Ammon's horn (tissue), 1 donor: ENCODE measurements at places on chromosomes 3 and 15.

DNA sequence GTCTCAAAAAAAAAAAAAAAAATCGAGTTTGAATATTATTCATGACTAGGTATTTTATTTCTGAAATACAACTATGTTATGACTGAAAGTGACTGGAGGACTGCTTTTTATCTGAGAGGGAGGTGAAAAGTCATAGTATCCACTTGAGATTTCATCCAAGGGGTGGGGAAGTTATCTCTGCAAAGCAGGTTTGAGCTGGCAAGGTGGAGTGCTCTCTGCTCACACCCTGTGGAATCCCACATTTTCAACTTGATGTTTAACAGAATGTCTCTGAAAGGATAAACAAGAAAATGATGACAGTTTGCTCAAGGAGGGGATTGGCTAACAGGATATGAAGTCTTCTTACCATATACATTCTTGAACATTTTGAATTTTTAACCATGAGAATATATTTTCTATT, 27.3 kb upstream of the SEC62 start:
- no peak for DNase-seq

DNA sequence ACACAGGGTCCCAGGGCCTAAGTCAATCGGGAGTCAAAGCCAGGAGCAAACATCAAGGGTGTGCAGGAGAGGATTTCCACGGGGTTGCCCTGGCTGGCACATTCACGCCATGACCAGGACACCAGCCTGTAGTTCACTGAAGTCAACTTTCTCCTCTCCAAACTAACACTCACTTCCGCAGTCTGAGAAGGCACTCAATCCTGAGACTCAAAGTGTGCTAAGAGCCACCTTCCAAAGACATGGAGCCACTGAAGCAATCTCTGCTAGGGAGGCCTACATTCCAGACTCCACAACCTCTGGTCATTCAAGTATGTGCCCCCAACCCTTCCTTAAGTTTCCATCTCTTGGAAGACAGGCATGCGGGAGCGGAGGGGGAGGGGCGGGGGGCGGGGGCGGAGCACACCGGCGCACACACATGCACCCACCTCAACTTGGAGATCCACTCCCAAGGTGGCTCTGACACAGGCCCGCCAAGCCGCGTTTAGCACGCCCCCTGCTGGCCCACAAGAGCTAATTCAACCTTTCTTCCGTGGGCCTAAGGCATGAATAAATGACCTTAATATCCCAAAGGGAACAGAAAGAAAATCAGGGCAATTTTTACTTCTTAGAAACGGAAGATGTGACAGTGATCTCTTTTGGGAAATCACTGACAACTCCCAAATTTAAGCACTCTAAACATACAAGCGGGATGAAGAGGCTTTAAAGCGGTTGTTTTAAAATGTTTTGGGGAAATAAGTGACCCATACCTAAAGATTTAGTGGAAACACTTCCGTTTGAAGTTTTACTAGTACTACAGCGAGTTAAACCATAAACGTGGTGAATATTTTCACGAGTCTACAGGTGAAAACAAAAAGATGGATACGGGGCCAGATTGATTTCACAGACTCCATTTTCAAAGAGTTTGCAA, 162.5 kb upstream of the CHRNA7 start:
- peak; percentile 90 for DNase-seq

- DNase-seq = no peak
These were observed 36.5 kb downstream of the FSIP1 start for GRCh38 chr15:39746176-39746575.

DNA sequence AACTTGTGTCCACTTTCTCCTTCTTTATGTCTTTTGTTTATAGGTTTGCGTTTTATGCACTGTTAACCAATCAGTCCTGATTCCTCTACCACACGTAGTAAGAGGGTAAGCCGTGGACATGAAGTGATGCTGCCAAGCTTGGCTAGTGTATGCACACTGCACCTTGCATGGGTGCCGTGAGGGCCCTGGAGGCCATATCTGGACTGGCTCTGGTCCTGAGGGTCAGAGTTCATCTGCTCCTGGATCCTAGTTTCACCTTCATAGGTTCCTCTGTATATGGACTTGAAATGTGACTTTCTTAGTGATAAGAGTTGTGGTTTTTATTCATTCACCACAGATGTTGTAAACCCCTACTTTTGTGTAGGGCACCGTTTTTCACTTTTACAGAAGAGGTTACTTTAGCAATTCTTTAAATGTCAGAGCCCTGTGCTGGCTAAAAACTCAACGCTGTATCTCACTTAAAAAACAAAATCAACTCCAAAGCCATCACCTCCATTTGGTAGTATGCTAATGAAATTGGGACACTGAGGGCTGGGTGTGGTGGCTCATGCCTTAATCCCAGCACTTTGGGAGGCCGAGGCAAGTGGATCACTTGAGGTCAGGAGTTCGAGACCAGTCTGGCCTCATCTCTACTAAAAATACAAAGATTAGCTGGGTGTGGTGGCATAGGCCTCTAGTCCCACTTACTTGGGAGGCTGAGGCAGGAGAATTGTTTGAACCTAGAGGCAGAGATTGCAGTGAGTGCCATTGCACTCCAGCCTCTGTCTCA, 22.9 kb downstream of the SIAH2 start:
- DNase-seq = no peak

- DNase-seq = no peak
These were observed 283.9 kb downstream of the GRM7 start for GRCh38 chr3:7144697-7145308.

DNA sequence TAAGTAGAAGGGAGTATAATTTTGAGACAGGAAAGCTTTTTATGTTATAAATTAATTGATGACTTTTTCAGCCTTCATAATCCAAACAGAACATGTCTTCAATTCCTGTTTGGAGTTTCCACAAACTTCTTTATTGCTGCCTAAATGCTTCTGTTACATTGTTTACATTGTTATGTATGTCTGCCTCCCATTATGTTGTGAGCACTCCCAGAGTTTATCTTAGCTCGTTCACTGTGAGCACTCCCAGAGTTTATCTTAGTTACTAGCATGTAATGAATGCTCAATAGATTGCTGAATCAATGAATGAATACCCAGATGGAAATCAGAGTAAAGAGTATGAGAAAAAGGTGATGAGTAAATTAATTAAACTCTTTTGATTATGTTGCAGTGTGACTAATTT, 1178.0 kb downstream of the ROBO1 start:
- no peak for DNase-seq

GRCh38 chr3:148205977-148206376, 491.7 kb upstream of the AGTR1 start:
- DNase-seq = no peak

GRCh38 chr3:144031938-144032337, 60.3 kb downstream of the DIPK2A start:
- DNase-seq = peak; percentile 98

- DNase-seq = no peak
These were observed 104.8 kb downstream of the MYO5A start for GRCh38 chr15:52423852-52424251.

DNA sequence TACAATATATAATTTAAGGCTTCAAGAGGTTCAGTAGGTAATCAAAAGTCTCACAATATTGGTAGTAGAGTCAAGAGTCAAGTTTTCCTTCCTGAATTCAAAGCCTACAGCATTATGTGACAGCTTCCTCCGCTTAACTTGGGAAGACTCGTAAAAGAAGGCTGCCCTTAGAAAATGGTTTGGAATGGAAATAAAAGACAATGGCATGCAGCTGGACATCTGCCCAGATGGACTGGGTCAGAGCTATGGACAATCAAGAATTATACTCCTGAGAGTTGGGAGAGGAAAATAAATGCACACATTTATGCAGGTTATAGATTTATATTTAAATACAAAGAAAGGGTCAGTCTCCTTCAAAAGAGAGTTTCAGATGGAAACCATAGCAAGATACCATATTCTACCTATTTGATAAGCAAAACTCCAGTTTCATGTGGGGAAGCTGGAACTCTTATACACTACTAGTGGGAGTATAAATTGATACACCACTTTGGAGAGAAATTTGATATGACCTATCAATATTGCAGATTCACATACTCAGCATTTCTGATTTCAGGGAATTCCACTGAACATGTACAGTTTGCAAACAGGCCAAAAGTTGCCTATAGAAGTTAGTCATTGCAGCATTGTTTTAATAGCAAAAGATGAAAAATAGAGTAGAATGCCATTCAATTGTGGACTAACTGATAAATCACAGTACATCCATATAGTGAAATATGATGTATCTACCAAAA, 6.1 kb downstream of the CRYBG3 start:
- DNase-seq = peak; percentile 74

GRCh38 chr15:65827065-65827464, 35.0 kb upstream of the DENND4A start:
- no peak for DNase-seq

DNA sequence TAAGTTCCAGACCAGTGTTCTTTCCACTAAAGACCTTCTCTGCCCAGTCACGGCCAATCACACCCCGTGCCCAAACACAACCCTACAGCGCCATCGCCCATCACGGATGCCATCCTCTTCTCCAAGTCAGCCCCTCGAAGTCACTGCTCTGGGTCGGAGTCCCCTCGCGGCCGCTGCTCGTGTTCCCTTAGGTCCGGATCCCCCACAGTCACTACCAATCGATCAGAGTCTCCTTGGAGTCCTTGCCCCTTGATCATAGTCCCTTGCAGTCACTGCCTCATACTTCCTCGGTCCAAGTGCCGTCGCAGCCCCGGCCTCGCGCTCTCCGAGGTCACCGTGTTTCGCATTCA, 461 bp downstream of the PCYT1A start:
- DNase-seq = no peak

GRCh38 chr3:153979418-153980251, 141.6 kb upstream of the ARHGEF26 start:
- DNase-seq = peak; percentile 8

DNA sequence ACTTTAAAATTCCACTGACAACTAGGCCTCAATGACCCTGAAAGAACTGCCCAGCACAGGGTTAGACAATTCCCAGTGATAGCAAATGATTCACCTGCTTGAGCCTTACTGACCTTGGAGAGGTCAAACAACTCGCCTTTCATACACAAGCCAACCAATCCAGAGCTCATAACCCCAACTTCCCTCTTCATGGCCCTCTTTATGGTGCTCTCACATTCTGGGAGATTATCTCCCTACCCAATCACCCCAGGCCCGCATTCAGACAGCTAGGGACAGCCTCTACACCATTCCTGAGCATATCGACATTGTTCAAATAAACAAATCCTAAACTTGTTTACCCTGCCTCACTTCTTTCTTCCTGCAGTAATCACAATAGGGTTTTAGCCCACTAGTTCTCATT, 32.2 kb upstream of the COLQ start:
- DNase-seq = no peak

DNA sequence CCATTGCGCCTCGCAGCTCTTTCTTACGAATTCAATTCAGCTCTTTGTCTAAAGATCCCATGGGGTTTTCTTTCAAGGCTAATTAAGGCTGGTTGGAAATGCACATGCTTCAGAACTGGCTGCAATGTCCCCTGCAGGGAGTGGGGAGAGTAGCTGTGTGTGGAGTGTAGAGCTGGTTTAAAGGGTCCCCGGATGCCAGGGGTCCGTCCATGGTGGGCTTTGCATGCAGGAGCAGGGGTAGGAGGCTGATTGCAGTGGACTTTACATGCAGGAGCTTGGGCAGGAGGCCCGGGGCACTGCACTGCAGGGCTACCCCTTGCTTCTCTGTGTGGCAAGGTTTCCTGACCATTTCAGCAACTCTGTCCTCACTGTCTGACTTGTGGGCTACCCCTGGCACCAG, 261.6 kb upstream of the LYSMD4 start:
- DNase-seq = no peak

DNA sequence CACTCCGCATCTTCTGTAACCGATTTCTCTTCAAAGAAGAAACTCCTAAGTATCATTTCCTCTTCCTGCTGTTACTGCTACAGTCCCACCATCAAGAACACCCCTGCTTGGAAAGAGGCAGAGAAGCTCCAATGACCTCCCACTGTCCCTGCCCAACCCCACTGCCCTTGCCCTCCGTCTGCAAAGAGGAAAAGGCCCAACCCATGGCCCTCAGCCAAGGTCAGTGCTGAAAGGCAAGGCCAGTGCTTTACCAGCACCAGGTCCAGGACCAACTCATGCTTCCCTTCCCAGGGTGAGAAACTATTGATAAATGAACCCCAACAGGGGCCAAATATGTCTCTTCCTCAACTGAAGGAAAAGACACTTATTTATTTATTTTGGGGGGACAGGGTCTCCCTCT, 22.5 kb downstream of the FAM240A start:
- no peak for DNase-seq

- peak; percentile 69 for DNase-seq
These were observed 26.9 kb upstream of the MYO1E start for GRCh38 chr15:59399465-59400102.

GRCh38 chr3:166462891-166463470, 625.8 kb upstream of the BCHE start:
- DNase-seq = no peak

GRCh38 chr15:51053571-51053970, 41.1 kb downstream of the TNFAIP8L3 start:
- no peak for DNase-seq

GRCh38 chr15:40232625-40233070, 6.2 kb upstream of the PAK6 start:
- no peak for DNase-seq

DNA sequence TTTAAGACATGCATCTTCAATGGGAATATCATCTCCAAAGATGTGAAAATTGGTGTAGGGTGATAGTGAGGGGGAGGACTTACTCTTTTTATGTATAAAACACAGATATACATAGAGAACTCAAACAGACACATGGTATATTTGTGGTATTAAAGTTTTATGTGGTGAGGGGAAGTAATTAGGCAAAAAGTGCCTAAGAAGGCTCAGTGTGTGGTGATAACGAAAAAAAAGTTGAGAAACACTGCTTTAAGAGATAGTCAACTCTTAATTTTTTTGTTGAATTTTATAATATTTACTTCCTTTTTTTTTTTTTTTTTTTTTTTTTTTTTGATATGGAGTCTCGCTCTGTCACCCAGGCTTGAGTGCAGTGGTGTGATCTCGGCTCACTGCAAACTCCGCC, 174.2 kb upstream of the FRMD4B start:
- no peak for DNase-seq

DNA sequence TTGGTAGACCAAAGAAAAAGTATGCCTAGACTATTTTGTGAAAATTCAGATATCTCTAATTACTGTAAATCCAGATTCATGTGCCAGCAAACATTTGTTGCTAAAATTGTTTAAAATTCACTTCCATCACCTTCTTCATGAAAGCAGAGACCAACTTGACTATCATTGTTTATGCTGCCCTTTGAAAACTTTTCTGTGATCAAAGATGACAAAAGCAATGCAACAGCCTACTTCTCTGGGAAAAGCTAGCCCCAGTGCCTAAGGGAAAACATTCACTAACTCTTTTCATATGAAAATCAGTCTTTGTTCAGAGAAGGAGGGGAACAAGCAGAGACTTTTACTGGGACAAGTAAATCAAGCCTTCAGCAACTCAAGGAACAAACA, 178.0 kb upstream of the P2RY1 start:
- DNase-seq = peak; percentile 50

DNA sequence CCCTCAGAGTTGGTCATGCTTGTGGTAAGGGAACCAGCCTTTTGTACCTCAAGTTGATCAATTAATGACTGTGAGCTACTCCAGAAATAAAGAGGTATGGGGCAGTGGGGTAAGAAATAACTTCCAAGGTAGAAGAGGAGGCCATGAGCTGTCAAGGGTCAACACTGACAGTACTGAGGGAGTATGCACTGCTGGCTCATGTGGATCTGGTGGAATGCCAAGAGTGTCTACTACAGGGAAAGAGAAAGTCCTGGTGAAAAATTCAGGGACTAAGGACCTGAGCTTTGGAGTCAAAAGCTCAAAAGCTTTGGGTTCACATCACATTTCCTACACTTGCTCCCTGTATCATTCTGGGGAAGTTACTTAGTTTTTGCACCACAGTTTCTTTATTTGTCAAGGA, 154.9 kb downstream of the SEMA6D start:
- DNase-seq = no peak
